Colonic mucosa (tissue), 4 donors: ENCODE measurements at places on chromosomes 11 and 22. TPM values are rescaled to one million over a fixed set of nuclear protein-coding genes. Genes with fewer than 3 reads are reported as not detected.

MRGPRF gene
- 3.0 TPM for total RNA-seq

KIF18A gene
- total RNA-seq, result 4.1 TPM

NRXN2 gene
- total RNA-seq, result 5.4 TPM

SCGB1A1 gene
- not detected for total RNA-seq

RBMXL2 gene
- not detected for total RNA-seq

OR51E2 gene
- 0.30 TPM for total RNA-seq

APOA5 gene
- total RNA-seq, result 0.20 TPM

ALKBH8 gene
- total RNA-seq, result 3.7 TPM

ANGPTL5 gene
- not detected for total RNA-seq

OR52I1 gene
- total RNA-seq, result not detected

CYTH4 gene
- total RNA-seq, result 3.0 TPM

TSGA10IP gene
- not detected for total RNA-seq

SLC25A45 gene
- 6.9 TPM for total RNA-seq

TRPC6 gene
- 0.37 TPM for total RNA-seq
